ENCODE measurements at places on chromosomes 6 and 20.

DNA sequence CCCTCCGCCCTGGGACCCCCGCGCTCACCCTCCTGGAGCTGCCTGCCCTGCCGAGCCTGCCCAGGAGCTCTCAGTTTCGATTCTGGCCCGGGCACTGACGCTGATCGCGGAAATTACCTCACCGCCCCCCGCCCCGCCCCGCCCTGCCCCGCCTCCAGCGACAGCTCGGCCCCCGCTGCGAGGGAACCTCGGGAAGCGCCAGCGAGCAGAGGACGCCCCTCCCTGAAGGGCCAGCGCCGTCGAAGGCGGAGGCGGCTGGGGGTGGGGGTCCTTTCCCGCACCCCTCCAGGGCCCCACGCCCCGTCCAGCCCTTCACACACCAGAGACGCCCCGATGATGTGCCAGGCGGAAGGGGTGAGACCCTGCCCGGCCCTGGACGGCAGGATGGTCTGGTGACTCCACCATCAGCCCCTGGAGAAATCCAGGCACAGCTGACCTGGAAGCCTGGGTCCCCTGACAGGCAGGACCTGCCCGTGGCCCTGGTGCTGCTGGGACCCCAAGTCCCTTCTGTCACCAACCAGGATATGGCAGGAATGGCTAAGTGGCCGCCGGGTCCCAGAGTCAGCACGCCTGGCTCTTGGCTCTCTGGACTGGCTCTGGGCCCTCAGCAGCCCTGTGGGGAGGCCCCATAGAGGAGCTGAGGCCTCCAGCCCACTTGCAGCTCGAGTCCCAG, at the start of gene HELZ2:
Gene HELZ2, minus strand, starts transcription at position 84 of the 673 bp plus-strand sequence. CDS start 1,854 bp downstream, outside the sequence.
- peak; percentile 29 for DNase-seq

DNA sequence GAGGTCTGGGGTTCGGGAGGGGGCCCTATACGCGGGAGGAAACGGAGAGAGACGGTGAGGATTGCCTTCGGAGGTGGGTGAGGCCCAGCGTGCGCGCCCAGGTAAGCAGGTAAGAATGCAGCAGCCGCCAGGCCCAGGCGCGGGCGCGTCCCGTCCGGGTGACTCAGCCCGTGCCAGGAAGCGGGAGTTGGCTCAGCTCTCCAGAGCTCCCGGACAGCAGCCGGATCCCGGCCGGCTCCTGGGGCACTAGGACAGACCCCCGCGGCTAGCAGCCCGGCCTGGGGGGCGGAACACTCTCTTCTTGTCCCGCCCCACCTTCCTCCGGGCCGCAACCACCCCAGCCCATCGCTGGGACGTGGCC, 1.5 kb upstream of the MDFI start:
- DNase-seq = no peak

DNA sequence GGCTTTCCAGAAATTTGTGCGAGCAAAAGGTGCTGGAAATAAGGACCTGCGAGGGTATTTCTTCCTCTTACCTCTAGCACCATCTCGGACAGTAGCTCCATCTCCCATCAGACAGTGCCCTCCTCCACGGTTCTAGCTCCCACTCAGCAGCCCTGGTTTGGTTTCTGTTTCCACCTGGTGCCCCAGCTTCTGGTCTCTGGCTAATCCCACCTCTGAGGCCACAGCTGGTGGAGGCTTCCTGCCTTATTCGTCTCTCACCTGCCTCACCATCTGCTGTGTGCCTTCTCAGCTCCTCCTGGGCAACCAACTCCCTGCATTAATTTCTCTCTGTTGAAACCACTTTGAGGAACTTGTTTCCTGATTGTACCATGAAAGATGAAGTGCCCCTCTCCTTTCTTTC, 162.4 kb upstream of the CDYL start:
- DNase-seq = no peak

- DNase-seq = no peak
Measured at GRCh38 chr6:107547451-107547840, 57.5 kb downstream of the SOBP start.

- DNase-seq = no peak
Measured at GRCh38 chr6:169850154-169850553, 98.7 kb downstream of the ERMARD start.

Data from activated CD4-positive, alpha-beta T cell treated with anti-CD3 and anti-CD28 coated beads, Interleukin-2, amount 50 U/mL, for 24 hours (primary cell).